Activated naive CD4-positive, alpha-beta T cell treated with anti-CD3 and anti-CD28 coated beads, Interleukin-2, amount 10 ng/mL, durations not matched to agents 5 hours and 36 hours (primary cell): ENCODE measurements at places on chromosomes 4 and X. TPM values are rescaled to one million over a fixed set of nuclear protein-coding genes. Genes with fewer than 3 reads are reported as not detected.

Gene ABCG2
- total RNA-seq = 0.43 TPM

Gene NHS
- 0.91 TPM for total RNA-seq

Gene BEX3
- total RNA-seq = 27.2 TPM

Gene IL1RAPL1
- total RNA-seq = not detected

Gene NSDHL
- total RNA-seq = 14.7 TPM

Gene LIMCH1
- not detected for total RNA-seq

Gene FSTL5
- total RNA-seq = not detected

Gene RPL10
- total RNA-seq = 5,626 TPM

Gene PABPC1L2A
- total RNA-seq = not detected

Gene TRO
- 1.3 TPM for total RNA-seq
